Activated CD8-positive, alpha-beta T cell treated with anti-CD3 and anti-CD28 coated beads for 36 hours (primary cell): ENCODE measurements at places on chromosomes 5 and 9. TPM values are rescaled to one million over a fixed set of nuclear protein-coding genes. Genes with fewer than 3 reads are reported as not detected.
A peak's percentile ranks its signal among the peaks of the same experiment; 100 is the strongest.

The PCDHB8 gene
- total RNA-seq = not detected

DNA sequence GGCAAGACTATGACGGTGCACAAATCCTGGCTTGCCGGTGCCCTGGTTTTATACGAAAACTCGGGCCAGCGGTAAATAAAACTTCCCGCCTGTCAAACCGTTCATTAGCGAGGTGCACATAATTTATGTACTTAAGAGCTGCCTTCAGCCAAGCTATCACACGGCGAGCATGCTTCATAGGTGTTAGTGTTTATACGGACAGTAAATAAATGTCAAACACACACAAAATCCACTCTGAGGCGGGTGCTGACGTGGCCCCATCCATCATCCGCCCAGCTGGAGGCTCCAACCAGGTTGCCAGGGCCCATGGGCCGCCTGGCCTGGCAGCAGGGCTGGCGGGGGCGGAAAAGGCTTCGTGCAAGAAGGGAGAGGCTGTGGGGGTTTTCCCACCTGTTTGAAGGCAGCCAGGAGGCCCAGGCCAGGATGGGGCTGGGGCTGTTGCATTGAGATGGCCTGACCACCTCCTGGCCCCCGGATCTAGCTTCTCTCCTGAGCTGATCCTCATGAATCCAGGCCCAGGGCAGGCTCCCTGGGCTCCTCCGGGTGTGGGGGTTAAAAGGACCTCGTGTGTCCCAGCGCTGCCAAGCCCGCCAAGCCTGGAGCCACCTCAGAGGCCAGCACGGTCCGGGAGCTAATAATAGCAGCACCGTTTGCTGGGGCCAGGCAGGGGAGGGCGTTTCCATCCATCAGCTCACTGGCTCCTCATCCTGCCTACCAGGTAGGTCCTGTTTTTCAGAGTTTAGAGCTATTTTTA is 43.2 kb downstream of the BARX1 start:
- no peak overlapping the region for H3K27ac ChIP-seq
- DNase-seq = no peak
- H3K4me1 ChIP-seq = no peaks in the 10 kb centered on the region
- H3K27me3 ChIP-seq = peaks cover 10% of the 10 kb centered on the region
- H3K4me3 ChIP-seq = no peak overlapping the region

The NSG2 gene
- total RNA-seq = not detected

- no peak overlapping the region for H3K27ac ChIP-seq
- no peaks in the 10 kb centered on the region for H3K36me3 ChIP-seq
- no peak overlapping the region for H3K4me3 ChIP-seq
- peaks cover 5% of the 10 kb centered on the region for H3K27me3 ChIP-seq
- H3K4me1 ChIP-seq = no peaks in the 10 kb centered on the region
- no peak for DNase-seq
These were observed 223.5 kb downstream of the ROR2 start for GRCh38 chr9:91726406-91727100.

DNA sequence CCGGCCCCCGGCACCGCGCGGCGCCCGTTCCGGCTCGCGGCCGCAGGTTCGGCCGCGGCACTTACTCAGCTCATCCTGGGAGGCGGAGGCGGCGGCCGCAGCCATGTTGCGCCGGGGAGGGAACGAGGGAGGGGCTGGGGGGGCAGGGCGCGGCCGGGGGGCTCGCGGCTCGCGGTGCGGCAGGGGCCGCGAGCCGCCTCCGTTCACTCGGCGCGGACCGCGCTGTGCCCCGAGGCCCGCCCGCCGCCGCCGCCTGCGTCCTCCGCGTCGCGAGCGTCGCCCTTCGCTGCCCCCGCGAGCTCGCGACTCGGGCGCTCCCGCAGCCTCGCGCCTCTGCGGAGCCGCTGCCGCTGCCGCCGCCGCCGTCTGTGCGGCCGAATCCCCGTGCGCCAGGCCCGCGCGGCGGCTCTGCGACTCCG is 735 bp downstream of the ECPAS start:
- no peak overlapping the region for H3K27ac ChIP-seq
- H3K4me3 ChIP-seq = peak overlapping the region; percentile 37
- no peaks in the 10 kb centered on the region for H3K27me3 ChIP-seq

- no peaks in the 10 kb centered on the region for H3K36me3 ChIP-seq
- H3K4me1 ChIP-seq = no peaks in the 10 kb centered on the region
- H3K27me3 ChIP-seq = peaks cover 7% of the 10 kb centered on the region
- no peak overlapping the region for H3K27ac ChIP-seq
- no peak for DNase-seq
These were observed 20.9 kb downstream of the SLC6A18 start for GRCh38 chr5:1245905-1246576.

The ALAD gene
- 16.2 TPM for total RNA-seq

DNA sequence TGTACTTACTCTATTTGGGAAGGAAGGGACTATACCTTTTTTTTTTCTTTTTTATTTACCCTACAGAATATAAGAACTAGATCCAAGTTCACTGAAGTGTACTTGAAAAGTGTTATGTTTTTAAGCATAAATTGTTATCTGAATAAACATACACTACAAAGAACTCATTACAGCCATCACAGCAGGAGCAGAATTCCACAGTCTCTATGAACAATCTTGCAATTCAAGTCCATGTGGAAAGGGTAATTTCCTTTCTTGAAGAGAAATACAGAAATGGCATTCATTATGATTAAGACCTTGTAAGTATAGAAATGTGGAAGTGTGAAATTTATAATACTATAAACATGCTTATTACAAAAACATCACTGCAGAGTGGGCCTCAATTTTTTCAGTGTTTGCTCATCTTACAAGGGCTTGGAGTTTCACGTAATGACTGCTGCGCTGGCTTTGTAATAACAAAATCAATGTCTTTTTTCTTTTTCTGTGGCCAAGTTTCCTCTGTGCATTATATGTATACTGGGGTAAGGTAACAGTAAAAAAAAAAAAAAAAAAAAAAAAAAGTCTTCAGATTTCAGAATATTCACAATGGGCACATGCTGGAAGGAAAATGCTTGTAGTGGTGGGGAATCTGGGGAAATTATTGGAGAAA is 77.0 kb upstream of the GNA14 start:
- peak overlapping the region; percentile 8 for H3K4me3 ChIP-seq
- no peak for DNase-seq
- H3K4me1 ChIP-seq = peaks cover 39% of the 10 kb centered on the region
- peaks cover 30% of the 10 kb centered on the region for H3K36me3 ChIP-seq
- peak overlapping the region; percentile 78 for H3K27ac ChIP-seq
- no peaks in the 10 kb centered on the region for H3K27me3 ChIP-seq

The PRR16 gene
- not detected for total RNA-seq

- no peak overlapping the region for H3K4me3 ChIP-seq
- H3K36me3 ChIP-seq = no peaks in the 10 kb centered on the region
- no peak overlapping the region for H3K27ac ChIP-seq
- H3K27me3 ChIP-seq = no peaks in the 10 kb centered on the region
These were observed 132.4 kb downstream of the MCTP1 start for GRCh38 chr5:95152535-95152934.

- H3K27ac ChIP-seq = no peak overlapping the region
- peaks cover 2% of the 10 kb centered on the region for H3K27me3 ChIP-seq
- H3K4me1 ChIP-seq = no peaks in the 10 kb centered on the region
- no peak for DNase-seq
- H3K4me3 ChIP-seq = no peak overlapping the region
- H3K36me3 ChIP-seq = no peaks in the 10 kb centered on the region
These were observed 43.5 kb downstream of the LPAR1 start for GRCh38 chr9:110994771-110995241.

- H3K4me1 ChIP-seq = no peaks in the 10 kb centered on the region
- H3K27me3 ChIP-seq = no peaks in the 10 kb centered on the region
- H3K4me3 ChIP-seq = no peak overlapping the region
- no peak overlapping the region for H3K27ac ChIP-seq
- DNase-seq = no peak
These were observed 10.4 kb upstream of the CMBL start for GRCh38 chr5:10317825-10318682.

The GABRA1 gene
- total RNA-seq = not detected

GRCh38 chr5:138668451-138669380 is 84.5 kb upstream of the CTNNA1 start:
- DNase-seq = peak; percentile 71
- peaks cover 76% of the 10 kb centered on the region for H3K27me3 ChIP-seq
- no peak overlapping the region for H3K4me3 ChIP-seq
- no peaks in the 10 kb centered on the region for H3K36me3 ChIP-seq

The HAVCR2 gene
- total RNA-seq = 34.6 TPM

- H3K4me1 ChIP-seq = no peaks in the 10 kb centered on the region
- DNase-seq = no peak
- no peaks in the 10 kb centered on the region for H3K36me3 ChIP-seq
- peaks cover 14% of the 10 kb centered on the region for H3K27me3 ChIP-seq
- H3K27ac ChIP-seq = no peak overlapping the region
These were observed 25.4 kb downstream of the ABLIM3 start for GRCh38 chr5:149166591-149167100.

DNA sequence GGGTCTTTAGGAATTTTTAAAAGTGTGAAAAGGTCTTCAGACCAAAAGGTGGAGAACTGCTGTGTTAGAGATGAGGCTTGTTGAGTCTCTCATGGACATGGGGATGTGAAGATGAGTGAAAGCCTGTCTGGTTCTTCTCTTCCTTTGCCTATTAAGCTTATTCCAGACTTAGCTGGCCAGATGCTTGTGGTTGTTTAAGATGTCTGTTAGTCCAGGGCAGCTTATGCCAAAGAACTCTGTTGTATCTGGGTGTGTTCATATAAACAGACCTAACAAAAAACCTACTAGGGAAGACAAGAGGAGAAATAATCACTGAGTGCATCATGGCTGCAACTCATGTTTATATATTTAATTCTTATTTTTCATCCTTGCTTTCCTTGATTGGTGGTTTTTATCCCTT is 57.5 kb upstream of the NCS1 start:
- H3K27me3 ChIP-seq = no peaks in the 10 kb centered on the region
- peaks cover 16% of the 10 kb centered on the region for H3K36me3 ChIP-seq
- no peak overlapping the region for H3K4me3 ChIP-seq

The SLC34A1 gene
- 0.29 TPM for total RNA-seq

DNA sequence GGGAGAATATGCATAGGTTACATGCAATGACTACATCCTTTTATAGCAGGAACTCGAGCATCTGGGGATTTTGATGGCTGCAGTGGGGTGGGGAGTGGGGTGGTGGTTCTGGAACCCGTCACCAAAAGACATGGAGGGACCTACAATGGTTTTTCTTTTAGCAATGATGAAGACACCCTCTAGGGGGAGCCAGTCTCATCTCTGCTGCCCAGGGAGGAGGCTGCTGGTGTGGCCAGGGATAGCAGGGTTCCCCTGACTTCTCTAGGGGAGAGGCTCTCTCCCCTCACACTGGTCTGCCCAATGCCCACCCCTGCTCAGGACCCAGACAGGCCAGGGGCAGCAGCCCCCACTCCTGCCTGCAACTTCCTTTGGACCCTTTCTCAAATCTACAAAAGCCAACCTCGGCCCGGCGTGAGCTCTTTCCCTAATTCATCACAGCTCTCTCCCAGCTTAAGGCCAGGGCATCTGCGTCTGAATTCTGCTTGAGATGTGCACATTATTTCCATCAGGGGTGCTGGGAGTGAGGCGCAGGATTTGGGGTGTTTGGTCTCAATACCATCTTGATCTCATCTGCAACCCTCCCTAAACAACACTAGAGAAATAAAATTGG is 73.6 kb upstream of the RETREG1 start:
- no peaks in the 10 kb centered on the region for H3K36me3 ChIP-seq
- H3K4me1 ChIP-seq = no peaks in the 10 kb centered on the region
- H3K27ac ChIP-seq = no peak overlapping the region
- no peak overlapping the region for H3K4me3 ChIP-seq
- DNase-seq = peak; percentile 38

- H3K4me1 ChIP-seq = peaks cover 20% of the 10 kb centered on the region
- H3K27ac ChIP-seq = no peak overlapping the region
- no peak overlapping the region for H3K4me3 ChIP-seq
- H3K36me3 ChIP-seq = no peaks in the 10 kb centered on the region
These were observed 36.3 kb downstream of the CXXC5 start for GRCh38 chr5:139684350-139684880.

DNA sequence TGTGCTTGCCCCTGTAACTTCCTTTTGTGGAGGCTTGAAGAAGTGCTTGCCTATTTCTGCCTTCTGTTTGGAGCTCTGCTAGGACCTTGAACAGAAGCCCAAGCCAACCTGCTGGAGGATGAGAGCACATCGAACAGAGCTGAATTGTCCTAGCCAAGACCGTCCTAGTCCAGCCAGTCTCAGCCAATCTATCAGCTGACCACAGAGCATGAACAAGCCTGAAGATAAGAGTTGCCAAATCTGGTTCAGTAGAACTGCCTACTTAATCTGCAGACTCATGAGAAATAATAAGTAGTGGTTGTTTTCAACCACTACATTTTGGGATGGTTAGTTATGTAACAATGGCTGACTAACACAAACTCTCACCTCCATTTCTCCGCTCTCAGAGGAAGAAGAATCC is 4.4 kb upstream of the SNX2 start:
- no peak overlapping the region for H3K27ac ChIP-seq
- no peaks in the 10 kb centered on the region for H3K27me3 ChIP-seq
- no peak overlapping the region for H3K4me3 ChIP-seq
- H3K4me1 ChIP-seq = peaks cover 3% of the 10 kb centered on the region
- DNase-seq = no peak
- no peaks in the 10 kb centered on the region for H3K36me3 ChIP-seq
